ENCODE measurements at places on chromosomes 6 and 20.

DNA sequence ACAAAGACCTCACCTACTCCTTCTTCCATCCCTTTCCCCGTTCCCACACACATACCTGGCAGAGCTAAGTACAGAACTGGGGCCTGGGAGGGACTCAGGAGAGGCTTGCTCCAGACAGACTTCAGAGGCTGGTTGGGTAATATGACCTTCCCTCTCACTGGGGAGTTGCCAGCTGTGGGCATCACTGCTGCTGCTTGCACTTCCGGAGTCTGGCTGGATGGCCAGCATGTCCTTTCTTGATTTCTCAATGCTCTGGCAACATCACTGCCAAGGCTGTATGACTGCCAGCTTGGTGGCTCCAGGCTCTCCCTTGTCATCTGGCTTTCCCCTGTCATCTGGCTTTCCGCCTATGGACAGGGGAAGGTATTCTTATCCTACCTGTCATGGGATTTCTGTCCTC is 47.8 kb downstream of the CDH22 start:
- DNase-seq: no peak

DNA sequence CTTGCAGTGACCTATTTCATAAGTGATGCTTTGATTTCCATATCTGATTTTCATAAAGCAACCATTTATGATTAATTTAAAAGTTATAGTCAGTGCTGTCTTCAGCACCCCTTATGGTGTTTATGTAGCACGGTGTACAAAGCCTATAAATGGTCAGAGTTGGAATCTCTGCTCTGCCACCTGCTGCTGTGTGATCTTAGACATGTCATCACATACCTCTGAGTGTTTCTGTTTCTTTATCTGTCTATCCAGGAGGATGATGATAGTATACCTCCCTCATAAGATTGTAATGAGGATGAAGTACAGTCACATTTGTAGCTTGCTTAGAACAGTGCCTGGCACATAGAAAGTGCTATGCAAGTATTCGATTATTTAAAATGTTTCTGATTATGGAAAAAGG is 100.5 kb downstream of the SAMD3 start:
- DNase-seq: no peak

GRCh38 chr6:3800850-3801591 is 48.2 kb upstream of the FAM50B start:
- DNase-seq: no peak

- no peak for DNase-seq
Observed at GRCh38 chr6:138386897-138387296, 9.2 kb downstream of the SMIM28 start.

GRCh38 chr6:104509355-104509754 is 350.4 kb downstream of the HACE1 start:
- DNase-seq: no peak

DNA sequence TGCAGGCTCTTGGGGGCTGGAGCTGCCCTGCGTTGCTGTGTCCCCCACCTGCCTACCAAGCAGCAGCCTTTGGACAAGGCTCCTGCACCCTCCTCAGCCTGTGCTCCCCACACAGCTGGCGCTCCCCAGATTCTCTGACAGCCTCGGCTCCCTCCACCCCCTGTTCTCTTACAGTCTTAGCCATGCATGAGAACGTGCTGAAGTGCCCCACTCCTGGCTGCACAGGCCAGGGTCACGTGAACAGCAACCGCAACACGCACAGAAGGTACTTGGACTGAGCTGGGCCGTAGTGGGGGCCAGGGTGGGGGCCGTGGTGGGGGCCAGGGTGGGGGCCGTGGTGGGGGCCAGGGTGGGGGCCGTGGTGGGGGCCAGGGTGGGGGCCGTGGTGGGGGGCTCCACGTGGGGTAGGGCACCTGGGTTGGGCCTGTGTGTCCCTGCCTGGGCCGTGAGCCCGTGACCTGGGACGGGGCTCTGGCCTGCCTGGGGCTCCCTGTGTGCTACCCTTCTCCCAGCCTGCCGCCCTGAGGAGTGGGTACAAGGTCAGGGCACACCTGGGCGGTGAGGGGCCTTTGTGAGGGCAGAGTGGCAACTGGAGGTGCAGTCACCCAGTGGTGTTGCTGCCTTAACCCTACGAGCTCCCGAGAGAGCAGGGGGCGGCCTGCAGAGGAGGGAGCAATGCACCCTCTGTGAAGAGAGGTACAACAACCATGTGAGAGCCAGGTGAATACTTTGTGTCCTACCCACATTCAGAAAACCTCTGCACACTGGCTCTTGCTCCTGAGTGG is 43.5 kb upstream of the PCMTD2 start:
- DNase-seq: no peak

DNA sequence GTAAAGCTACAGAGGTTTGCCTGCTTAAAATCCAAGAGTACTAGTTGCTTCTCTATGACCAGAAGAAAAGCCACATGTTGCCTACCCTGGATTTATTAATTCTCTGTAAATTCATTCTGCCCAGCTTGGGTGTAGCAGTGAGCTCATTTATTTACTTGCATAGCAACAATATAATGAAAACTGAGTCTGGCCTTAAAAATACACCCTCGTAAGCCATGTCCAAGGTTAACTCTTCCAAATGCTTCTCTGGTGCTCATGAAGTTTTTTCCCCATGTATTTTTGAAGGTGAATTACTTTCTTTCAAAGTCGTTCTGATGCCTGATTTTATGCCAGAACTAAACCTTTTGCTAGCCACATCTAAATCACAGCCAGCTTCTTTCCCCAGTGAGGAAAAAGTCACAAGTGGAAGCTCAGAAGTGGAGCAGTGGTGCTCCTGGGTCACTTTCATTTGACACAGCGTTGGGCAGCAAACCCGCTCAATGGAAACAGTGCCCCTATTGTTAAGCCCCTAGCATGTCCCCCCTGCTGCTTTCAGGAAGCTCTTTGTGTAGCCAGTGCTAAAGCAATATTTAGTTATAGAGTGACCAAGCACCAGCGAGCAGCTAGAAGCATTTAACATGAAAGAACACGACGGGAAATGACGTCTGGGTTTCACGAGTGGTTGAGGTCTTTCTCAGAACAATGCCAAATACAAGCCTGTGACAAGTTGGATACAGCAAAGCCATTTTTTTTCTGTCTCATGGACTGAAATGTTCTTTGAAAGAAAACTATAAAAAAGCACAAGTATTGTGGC is 29.8 kb downstream of the NEDD9 start:
- no peak for DNase-seq

- no peak for DNase-seq
Observed at GRCh38 chr6:39430446-39430845, 107.9 kb upstream of the KCNK16 start.

DNA sequence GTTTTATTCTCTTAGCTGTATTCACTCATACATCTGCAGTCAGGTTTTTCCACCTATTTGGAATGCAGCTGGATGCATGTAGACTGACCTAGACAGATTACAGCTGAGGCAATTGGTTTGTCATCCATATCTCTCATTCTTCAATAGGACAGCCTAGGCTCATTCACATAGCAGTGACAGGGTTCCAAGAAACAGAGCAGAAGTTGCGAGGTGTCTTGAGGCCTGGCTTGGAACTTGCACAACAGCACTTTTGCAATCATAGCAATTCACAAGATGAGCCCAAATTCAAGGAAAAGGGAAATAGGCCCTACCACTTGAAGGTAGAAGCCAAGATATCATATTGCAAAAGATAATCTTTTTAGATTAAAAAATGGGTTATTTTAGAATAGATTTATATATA is 508.9 kb upstream of the JAG1 start:
- DNase-seq: no peak

DNA sequence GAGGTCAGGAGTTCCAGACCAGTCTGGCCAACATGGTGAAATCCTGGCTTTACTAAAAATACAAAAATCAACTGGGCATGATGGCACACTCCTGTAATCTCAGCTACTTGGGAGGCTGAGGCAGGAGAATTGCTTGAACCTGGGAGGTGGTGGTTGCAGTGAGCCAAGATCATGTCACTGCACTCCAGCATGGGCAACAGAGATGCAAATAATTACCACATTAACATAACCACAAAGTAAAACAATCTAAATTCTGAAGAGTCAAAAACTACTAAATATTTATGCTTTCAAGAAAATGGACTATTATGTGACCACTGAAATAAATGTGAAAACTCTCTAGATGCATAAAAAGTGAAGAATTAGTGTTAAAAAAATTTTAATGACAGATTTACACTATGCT is 59.9 kb downstream of the CYP39A1 start:
- no peak for DNase-seq

DNA sequence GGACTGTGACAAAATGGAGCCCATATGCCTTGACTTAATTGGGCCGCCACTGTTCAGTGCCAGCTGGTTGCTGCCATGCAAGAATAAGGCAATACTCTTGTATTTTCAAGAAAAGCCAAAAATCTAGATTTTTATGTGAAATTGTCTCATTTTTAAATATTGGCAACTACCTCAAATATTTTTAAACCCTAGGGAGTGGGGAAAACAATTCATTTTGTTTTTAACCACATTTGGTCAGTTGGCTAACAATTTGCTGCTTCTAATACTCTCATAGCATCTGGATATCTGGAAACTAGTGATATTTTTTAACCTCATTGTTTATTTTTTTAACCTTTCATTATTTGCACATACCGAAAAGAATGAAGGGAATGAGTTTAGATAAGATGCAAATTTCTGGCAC is 91.0 kb downstream of the EYA2 start:
- DNase-seq: no peak

DNA sequence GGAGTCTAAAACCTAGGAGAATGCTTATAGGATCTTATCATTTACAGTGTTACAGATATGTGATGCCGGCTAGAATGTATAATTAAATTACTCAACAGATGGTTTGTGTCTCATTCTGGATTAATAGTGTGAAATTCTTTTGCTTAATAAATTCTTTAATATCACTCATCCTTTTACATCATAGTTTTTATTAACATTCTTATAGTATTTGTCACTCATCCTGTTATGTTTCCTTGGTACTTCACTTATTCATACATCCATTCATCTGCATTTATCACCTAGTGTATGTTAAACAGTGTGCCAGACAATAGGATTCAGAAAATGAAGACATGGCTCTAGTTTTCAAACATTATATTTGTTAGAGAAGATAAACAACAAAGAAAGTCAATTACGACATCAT is 468.7 kb downstream of the FRK start:
- no peak for DNase-seq

DNA sequence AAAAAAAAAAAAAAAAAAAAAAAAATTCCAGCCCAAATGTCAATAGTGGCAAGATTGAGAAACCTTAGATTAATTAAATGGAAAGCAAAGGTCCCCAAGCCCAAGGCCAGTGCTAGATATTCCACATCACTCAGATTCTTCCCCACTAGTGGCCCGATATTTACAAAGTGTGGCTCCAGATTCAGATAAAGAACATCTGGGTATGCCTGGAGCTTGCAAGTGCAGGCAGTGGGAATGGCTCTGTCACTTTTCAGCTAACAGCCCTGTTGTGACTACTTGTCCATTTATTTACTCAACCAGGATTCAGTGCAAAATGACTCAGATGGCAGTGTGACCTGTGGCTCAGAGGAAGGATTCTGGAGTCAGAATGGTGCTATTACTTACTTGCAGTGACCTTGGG is 8.2 kb upstream of the KCNB1 start:
- DNase-seq: no peak

DNA sequence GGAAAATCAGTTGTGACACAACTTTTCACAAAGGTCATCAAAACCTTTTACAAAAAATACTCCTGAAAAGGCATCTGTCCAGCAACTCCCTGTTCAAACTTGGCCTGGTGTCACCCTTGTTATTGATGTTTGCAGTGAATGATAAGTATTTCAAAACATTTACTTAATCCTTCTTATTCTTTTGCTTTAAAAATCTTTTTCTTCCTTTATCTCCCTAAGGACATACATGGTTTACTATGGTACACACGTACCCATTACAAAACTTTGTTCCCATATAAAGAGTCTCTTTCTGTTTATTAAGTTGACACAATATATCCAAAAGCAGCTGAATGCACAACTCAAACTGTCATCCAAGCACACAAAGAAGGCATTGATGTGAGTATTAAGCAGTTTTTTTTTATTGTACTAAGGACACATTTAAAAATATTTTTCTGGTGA is 17.5 kb downstream of the GSTA2 start:
- no peak for DNase-seq

DNA sequence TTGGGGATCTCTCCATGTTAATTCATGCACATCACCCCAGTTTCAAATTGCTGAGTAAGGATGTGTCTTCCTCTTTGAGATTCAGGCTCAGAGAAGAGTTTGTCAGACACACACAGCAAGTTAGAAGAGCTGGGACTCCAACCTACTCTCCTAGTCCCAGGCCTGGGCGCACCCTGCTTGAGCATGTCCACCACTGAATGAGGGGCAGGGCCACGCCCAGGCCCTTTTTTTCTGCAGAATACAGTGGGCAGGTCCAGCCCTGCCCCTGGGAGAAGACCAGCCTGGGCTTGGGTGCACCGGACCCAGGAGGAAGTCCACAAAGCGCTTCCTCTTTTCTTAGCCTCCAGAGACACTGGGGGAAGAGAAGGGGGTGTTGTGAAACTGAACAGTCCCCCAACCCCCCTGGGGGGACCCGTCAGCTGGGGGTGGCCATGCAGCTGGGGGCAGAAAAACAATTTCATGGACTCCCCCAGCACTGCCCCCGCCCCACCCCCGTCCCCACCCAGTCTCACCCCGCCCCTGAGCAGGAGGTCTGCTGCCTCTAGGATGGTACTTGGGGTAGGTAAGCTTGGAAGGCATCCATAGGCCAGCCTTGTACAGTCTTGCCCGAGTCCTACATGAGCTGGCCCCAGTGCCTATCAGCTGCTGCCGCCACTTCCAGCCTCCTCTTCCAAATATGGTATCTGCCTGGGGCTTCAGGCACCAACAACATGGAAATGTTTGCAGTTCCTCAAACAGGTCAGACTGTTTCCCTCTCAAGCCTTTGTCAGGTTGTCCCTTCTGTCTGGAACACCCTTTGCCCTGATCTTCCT is 11.7 kb upstream of the HCK start:
- no peak for DNase-seq

- no peak for DNase-seq
Observed at GRCh38 chr6:12039540-12040459, 27.7 kb downstream of the HIVEP1 start.

DNA sequence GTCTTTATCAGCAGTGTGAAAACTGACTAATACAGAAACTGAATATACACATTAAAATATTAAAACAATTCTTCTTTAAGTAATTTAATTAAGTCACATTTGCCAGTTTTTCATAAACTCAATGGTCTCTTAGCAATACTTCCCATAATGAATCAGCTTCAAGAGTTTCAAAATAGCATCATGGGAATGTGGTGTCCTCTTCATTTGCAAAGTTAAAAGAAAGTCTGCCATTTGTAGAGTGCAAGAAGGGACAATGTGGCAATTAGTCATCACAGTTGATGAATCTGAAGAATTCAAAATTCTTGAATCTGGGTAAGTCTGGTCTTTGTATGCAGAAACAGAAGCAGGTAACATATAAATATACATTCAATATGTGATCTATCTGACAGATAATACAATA is 38.7 kb downstream of the SYNE1 start:
- DNase-seq: no peak

- DNase-seq: no peak
Observed at GRCh38 chr6:159404296-159404695, 235.1 kb downstream of the FNDC1 start.

DNA sequence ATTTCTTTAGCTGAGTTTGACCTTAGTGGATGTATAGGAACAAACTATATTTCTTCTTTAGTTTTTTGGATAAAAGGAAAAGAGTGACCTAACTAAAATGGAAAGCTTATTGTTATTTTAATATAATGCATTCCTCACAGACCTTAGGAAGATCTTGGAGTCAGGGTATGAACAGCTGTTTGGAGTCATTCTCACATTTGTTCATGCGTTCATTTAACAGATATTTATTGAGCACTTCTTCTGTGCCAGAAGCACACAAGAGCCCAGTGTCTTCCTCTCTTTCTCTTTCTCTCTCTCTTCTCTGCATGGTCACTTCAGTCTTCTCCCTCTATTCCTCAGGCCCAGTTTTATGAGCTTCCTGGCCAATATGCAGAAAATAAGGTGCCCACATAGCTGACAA is 744.0 kb upstream of the MAP3K7 start:
- DNase-seq: no peak

All from SK-N-DZ (cell line).